ENCODE measurements at places on chromosomes 1 and 21.

DNA sequence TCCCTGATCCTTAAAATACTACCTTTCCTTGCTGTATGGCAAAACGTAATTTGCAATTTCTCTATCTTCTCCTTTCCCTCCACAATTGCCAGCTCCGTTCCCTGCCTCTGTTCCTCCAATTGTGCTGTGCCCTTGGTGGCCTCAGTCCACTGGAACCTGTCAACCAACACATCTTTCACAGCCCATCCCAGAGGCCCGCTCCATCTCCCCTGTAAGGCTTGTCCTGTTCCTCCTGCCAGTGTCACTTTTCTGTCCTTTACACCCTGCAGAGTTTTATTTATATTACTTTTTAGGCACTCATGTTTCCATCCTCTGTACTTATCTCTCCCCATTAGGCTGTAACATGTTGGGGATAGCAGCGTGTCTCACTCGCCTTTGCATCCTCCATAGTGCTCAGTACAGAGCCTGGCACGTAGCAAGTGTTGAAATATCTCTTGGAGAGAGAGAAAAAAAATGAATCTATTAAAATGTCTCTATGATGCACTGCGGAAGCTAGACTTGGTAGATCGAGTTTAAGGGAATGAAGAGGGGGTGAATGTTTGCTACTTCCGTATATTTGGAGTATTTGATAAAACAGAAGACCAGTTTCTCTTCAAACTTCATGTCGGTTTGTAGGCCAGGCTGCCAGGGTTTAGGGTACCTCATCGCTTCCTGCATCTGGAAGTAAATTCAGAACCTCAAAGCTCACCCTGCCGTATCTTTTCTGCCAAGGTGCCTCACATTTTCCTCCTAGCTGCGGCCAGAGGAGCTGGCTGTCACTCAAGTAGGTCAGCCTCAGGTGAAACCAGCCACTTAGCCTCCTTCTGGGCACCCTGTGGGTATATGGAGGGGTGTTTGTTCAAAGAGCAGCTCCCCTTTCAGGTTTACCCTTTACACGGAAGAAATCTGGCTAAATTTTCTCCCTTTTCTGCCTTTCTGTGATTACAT is 303.8 kb downstream of the TM2D1 start:
- DNase-seq = no peak

DNA sequence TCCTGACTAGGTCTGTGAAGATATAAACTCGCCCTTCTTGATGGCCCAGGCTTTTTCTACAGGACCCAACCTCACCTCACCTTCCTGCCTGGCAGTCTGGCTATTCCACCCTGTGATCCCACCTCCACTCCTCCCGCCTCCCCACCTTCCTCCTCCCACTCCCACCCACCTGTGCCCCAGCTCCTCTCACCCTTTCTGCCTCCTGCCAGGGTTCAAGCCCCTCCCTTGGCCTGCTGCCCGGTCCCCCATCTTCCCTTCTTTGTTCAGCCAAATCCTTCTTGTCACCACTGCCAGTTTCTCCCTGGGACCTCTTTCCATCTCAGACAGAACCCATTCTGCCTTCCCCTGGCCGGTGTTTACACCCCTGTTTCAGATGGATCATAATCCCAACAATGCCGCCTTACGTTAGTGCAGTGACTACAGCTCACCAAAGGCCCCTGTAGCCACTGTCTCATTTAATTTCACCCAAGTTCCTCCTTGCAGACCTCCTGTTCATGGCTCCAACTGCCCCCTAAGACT is 127.5 kb upstream of the EDN2 start:
- no peak for DNase-seq

GRCh38 chr1:116326486-116326885 is 46.6 kb upstream of the ATP1A1 start:
- no peak for DNase-seq

DNA sequence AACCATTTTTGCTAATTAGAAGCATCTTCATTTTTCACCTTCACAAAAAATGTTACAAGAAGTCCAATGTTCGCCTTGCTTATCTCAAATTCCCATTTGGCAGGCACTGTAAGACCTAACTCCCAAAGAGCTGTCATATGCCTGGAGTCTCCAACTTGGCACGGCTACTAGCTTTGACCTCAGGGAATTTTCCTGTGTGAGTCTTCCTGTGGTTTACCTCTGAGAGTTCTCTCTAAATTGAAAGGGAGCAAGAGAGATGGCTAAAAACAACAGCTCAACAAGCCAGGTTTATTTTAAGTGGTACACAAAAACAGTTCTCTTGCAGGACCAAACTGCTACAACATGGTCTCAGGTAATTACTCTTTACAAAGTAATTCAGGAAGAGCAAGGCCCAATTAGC is 756.0 kb upstream of the ADGRL2 start:
- no peak for DNase-seq

- no peak for DNase-seq
These were observed 17.9 kb downstream of the TNFRSF25 start for GRCh38 chr1:6447818-6448748.

GRCh38 chr21:30349572-30349971 is 1.2 kb upstream of the KRTAP23-1 start:
- no peak for DNase-seq

DNA sequence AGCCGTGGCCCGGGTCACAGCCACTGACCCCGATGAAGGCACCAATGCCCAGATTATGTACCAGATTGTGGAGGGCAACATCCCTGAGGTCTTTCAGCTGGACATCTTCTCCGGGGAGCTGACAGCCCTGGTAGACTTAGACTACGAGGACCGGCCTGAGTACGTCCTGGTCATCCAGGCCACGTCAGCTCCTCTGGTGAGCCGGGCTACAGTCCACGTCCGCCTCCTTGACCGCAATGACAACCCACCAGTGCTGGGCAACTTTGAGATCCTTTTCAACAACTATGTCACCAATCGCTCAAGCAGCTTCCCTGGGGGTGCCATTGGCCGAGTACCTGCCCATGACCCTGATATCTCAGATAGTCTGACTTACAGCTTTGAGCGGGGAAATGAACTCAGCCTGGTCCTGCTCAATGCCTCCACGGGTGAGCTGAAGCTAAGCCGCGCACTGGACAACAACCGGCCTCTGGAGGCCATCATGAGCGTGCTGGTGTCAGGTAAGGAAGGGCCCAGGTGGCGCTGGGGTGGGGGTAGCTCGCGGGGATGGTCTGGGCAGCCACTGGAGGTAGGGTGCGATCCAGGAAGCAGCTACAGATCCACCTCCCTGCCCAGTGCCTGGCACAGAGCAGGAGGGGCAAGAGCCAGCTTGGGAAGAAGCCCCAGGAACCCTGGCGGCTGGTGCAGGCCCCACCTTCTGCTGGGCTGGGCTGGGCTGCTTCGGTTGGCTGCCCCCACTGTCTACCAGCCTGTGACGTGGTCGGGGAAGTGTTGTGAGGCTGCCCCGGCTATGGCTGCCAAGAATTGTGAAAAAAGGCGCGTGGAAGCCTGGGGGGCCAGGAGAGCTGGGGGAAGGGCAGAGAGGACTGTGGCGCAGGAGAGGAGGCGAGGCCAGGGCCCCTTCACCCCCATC is 3.8 kb downstream of the CELSR2 start:
- DNase-seq = no peak

- no peak for DNase-seq
These were observed 543 bp downstream of the TMEM9 start for GRCh38 chr1:201153474-201154388.

DNA sequence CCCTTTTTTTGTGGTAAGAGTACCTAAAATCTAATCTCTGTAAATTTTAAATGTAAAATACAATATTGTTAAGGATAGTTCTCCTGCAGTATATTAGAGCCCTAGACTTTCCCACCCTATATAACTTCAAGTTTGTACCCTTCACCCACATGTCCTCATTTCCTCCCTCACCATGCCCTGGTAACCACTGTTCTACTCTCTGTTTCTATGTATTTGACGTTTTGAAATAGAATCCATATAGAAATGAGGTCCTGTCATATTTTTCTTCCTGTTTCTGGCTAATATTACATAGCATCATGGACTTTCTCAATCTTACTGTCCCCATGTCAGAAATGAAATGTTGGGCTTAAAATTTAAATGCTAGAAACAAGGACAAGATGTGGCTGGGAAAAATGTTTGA is 24.8 kb downstream of the GBP7 start:
- no peak for DNase-seq

- peak; percentile 36 for DNase-seq
These were observed 1.2 kb downstream of the VAV3 start for GRCh38 chr1:107963601-107964335.

- no peak for DNase-seq
These were observed 4.2 kb downstream of the SPATA21 start for GRCh38 chr1:16433030-16433429.

- no peak for DNase-seq
These were observed 125.5 kb upstream of the CHRM3 start for GRCh38 chr1:239260842-239261241.

- DNase-seq = no peak
These were observed 99.0 kb downstream of the NFIA start for GRCh38 chr1:61181067-61182038.

- no peak for DNase-seq
These were observed 224.1 kb upstream of the CACYBP start for GRCh38 chr1:174775621-174776020.

GRCh38 chr21:21996891-21997290 is 998.7 kb downstream of the NCAM2 start:
- no peak for DNase-seq

DNA sequence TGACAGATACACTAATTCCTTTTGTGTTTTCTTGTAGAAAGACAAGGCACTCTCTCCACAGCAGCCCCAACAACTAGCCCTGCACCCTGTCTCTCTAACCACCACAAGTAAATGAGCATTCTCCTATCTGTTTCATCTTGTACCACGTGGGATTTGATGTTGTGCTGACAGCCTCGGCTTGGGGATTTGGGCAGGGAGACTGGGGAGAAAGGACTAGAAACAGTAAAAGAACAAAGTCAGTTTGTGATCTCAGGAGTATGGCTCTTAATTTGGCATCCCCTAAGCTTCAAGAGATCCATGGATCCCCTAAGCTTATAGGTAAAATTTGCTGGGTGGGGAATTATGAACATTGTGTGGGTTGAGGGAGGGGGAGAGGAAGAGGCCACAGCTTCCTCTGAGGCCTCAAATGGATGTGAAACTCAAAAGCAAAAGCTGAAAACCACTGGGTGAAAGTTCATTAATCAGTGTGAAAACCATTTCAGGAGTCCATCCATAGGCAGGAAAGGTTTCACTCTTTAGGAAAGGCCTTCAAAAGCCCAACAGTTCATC is 3.1 kb downstream of the C1orf162 start:
- DNase-seq = no peak

DNA sequence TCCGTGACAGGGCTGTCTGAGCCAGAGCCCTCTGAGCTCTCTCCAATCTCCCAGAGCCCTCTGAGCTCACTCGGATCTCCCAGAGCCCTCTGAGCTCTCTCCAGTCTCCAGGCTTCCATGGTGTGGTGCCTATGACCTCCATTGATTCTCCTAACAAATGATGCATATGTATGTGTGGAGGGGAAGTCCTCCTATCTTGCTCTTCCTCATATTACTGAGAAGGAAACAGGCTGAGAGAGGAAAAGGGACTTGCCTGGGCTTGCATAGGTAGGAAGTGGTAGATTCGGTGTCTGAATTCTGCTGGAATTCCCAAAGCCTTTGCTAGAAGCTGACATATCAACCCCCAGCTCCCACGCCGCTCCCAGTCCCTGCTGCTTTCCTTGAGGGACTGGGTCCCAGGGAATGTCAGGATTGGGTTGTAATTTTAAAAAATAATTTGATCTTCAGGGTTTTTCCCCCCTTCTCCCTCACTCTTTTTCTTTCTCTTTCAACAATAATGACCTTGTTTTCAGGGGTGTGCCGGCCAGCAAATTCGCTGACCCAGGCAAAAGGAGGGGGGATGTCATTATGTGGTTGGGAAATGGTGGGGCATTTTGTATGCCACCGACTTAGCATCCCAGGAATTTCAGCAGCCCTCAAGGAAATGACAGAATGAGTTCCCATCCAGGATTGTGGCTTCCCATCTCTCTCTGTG is 42.3 kb upstream of the RUNX3 start:
- DNase-seq = peak; percentile 20

- no peak for DNase-seq
These were observed 35.7 kb upstream of the ARHGAP29 start for GRCh38 chr1:94273111-94273510.

DNA sequence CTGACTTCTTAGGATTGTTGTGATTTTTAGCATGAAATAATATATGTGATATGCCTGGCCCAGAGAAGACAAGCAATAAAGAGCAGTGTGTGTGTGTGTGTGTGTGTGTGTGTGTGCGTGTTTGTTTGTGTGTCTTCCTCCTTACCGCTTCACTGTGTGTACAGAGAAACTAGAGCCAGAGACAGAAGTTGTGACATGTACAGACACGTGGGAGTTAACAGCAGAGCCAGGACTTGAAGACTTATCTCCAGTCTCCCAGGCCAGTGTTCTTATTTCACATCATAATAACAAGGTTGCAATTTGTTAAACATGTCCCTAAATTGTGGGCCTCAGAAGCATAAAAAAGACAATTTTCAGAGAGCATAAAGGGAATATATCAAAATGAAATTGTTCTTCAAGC is 192.0 kb upstream of the JUN start:
- no peak for DNase-seq

DNA sequence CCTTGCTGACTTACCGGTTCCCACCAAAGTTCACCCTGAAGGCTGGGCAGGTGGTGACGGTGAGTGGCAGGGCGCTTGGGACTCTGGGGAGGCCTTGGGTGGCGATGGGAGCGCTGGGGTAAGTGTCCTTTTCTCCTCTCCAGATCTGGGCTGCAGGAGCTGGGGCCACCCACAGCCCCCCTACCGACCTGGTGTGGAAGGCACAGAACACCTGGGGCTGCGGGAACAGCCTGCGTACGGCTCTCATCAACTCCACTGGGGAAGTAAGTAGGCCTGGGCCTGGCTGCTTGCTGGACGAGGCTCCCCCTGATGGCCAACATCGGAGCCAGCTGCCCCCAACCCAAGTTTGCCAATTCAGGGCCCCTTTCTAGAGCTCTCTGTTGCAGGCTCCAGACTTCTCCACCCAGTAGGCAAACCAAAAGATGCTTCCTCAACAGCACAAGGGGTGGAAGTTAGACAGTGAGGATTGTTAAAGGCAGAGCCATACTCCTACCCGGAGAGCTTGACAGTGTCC is 16.4 kb upstream of the SEMA4A start:
- no peak for DNase-seq

DNA sequence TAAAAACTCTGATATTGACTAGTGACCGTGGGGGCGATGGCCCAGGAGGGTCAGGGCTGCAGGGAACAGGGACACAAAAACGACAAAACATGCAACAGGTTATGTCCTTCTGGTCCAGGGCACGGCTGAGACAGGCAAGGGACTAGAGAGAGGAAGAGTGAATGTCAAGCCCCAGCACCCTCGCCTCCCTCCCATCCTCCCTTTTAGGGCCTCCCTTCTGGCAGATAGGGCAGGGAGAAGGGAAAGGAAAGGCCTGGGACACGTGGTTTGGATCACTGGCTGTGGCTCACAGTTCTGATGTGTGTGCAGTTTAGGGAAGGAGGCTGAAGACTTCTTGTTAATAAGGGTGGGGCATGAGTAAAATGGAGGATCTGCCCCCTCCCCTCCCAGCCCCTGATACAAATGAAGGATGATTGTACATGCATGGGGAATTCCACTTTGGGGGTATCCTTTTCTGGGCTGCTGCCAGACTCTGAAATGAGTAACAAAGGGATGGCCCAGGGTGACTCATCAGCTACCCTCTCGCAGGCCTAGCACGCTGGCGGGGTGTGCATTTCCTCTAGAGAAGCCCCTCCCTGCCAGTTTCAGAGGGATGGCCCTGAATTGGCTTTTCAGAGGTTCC is 14.2 kb downstream of the CAPN2 start:
- DNase-seq = peak; percentile 96

- no peak for DNase-seq
These were observed 1.0 kb upstream of the CDKN2C start for GRCh38 chr1:50968821-50969610.

GRCh38 chr1:166947398-166948043 is 27.8 kb downstream of the ILDR2 start:
- peak; percentile 68 for DNase-seq

- DNase-seq = no peak
These were observed 14.0 kb upstream of the GBP5 start for GRCh38 chr1:89286549-89287180.

All from LHCN-M2 (cell line).